ENCODE measurements at places on chromosomes 6 and 20. TPM values are rescaled to one million over a fixed set of nuclear protein-coding genes. Genes with fewer than 3 reads are reported as not detected.

Gene ADGRF4
- 4.2 TPM for total RNA-seq

Gene LAMA5
- 308 TPM for total RNA-seq

Gene ZNF337
- total RNA-seq, result 12.8 TPM

Gene GSTA3
- total RNA-seq, result not detected

Gene SLC17A3
- not detected for total RNA-seq

- H3K4me3 ChIP-seq, result no peak overlapping the region
- H3K27me3 ChIP-seq, result no peaks in the 10 kb centered on the region
- DNase-seq, result no peak
- H3K27ac ChIP-seq, result no peak overlapping the region
Observed at GRCh38 chr6:47162793-47163192, 120.7 kb upstream of the ADGRF1 start.

DNA sequence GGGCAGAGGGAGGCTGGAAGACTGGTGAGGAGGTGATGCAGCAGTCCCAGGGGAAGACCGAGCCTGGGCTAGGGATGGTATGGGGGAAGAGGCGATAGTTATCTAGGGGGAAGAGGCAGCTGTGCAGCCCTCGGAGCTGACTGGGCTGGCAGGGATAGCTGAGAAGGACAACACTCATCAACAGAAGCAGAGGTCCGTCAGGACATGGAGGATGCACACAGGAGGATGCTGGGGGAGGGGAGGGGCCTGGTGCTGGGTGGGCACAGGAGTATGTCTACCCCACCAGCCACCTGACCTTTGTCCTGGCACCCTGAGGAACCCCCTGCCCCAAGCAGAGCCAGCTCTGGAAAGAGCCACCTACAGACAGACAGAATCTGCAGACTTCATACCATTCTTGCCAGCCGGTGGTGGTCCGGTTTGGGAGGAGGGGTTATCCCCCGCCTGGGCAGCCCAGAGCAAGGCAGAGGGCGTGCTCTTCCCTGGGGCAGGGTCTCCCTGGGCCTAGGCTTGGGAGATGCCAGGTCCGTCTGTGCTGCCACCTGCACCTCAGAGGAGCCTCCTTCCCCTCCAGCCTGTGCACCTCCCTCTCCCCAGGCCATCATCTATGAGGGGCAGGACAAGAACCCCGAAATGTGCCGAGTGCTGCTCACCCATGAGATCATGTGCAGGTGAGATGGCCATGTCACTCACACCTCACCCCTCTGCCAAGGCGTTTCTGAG, 14.9 kb downstream of the EBF4 start:
- no peaks in the 10 kb centered on the region for H3K36me3 ChIP-seq
- H3K4me3 ChIP-seq, result no peak overlapping the region
- no peak for DNase-seq
- H3K27ac ChIP-seq, result no peak overlapping the region
- H3K4me1 ChIP-seq, result no peaks in the 10 kb centered on the region
- H3K27me3 ChIP-seq, result peaks cover 35% of the 10 kb centered on the region

- peak; percentile 65 for DNase-seq
- no peaks in the 10 kb centered on the region for H3K36me3 ChIP-seq
- H3K4me3 ChIP-seq, result peak overlapping the region; percentile 30
- no peaks in the 10 kb centered on the region for H3K27me3 ChIP-seq
Observed at GRCh38 chr6:81767163-81767891, 14.8 kb upstream of the TENT5A start.

GRCh38 chr20:31567380-31567720, 37.7 kb upstream of the ID1 start:
- peaks cover 30% of the 10 kb centered on the region for H3K36me3 ChIP-seq
- H3K27me3 ChIP-seq, result no peaks in the 10 kb centered on the region
- no peak for DNase-seq
- H3K4me3 ChIP-seq, result no peak overlapping the region
- peak overlapping the region; percentile 66 for H3K27ac ChIP-seq

GRCh38 chr6:18023891-18024290, 36.5 kb upstream of the KIF13A start:
- no peak for DNase-seq
- H3K4me3 ChIP-seq, result no peak overlapping the region
- no peaks in the 10 kb centered on the region for H3K27me3 ChIP-seq
